ENCODE measurements at places on chromosomes 6 and 20. TPM values are rescaled to one million over a fixed set of nuclear protein-coding genes. Genes with fewer than 3 reads are reported as not detected.

JPH2 gene
- not detected for total RNA-seq

DNA sequence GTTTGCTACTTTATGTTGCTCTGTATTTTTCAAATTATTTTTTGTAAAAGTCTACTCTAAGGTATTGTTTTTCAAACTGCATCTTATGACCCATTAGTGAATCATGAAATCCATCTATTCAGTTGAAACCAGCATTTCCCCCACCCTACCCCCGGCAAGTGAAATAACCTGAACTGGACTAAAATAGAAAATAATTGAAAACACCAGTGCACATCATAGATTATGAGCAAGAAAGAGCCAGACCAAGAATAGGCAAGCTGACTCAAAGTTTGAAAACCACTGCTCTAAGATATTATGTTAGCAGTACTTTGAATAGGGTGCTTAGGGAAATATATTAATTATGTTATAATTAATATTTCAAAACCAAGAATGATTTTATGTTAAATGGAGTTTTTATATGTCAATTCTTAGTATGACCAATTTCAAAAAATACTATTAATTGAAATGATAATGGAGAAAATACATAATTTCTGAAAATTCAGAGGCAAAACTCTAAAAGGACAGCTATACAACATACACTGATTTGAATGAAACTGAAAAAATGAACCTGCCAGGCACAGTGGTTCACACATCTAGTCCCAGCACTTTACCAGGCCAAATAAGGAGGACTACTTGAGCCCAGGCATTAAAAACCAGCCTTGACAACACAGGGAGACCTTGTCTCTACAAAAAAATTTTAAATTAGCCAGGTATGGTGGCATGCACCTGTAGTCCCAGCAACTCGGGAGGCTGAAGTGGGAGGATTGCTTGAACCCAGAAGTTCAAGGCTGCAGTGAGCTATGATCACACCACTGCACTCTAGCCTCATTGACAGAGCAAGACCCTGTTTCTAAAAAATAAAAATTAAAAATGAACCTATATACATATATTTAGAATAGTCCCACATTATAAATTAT, 112.0 kb downstream of the CDK19 start:
- no peak for DNase-seq

- DNase-seq = no peak
Measured at GRCh38 chr6:89999154-89999553, 104.9 kb downstream of the GJA10 start.

DNA sequence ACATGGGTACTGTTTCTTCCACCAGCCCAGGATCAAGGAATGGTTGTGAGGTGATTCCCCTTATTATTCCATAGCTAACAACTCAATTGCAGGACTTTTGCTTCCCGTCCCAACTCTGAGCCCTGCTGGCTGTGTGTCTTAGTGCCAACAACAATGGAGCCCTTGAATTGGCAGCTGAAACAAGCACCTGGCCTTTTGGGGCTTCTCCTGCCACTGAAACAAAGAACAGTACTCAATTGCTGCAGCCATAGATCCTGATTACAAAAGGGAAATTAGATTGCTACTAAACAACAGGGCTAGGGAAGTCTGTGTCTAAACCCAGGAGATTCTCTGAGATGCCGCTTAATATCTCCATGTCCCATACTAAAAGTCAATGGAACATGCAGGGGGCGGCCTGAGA, 61.3 kb upstream of the CARMIL1 start:
- no peak for DNase-seq

GRCh38 chr20:62860391-62860923, 1.2 kb downstream of the TCFL5 start:
- no peak for DNase-seq

DNA sequence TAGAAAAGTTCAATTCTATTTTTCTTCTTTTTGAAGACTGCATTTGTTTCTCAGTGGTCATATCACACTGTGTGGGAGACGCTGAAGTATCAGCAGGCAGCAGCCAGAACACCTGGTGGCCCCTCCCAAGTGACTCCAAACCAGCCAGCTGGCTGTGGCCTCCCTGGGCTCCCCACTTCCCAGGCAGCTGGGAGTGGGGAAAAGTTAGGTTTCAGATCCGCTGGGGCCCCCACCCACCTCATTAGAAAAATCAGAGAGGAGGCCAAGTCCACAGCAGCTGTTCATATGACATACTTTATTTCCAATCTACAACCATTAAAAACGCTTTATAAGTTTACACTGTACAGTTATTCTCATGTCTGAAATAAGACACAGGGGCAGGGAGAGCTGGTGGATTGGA, 3.6 kb upstream of the DSN1 start:
- no peak for DNase-seq

- no peak for DNase-seq
Measured at GRCh38 chr6:129903082-129903481, 42.0 kb upstream of the TMEM244 start.

GRCh38 chr20:56974499-56975250, 291.8 kb downstream of the BMP7 start:
- DNase-seq = no peak

- DNase-seq = no peak
Measured at GRCh38 chr6:38404900-38405556, 234.7 kb downstream of the BTBD9 start.

ABHD12 gene
- total RNA-seq = 22.3 TPM

BEND6 gene
- total RNA-seq = not detected

GRCh38 chr6:25169961-25170360, 109.2 kb upstream of the CARMIL1 start:
- DNase-seq = no peak

SLC17A3 gene
- not detected for total RNA-seq

- DNase-seq = no peak
Measured at GRCh38 chr6:20432692-20433091, 31.0 kb downstream of the E2F3 start.

DNA sequence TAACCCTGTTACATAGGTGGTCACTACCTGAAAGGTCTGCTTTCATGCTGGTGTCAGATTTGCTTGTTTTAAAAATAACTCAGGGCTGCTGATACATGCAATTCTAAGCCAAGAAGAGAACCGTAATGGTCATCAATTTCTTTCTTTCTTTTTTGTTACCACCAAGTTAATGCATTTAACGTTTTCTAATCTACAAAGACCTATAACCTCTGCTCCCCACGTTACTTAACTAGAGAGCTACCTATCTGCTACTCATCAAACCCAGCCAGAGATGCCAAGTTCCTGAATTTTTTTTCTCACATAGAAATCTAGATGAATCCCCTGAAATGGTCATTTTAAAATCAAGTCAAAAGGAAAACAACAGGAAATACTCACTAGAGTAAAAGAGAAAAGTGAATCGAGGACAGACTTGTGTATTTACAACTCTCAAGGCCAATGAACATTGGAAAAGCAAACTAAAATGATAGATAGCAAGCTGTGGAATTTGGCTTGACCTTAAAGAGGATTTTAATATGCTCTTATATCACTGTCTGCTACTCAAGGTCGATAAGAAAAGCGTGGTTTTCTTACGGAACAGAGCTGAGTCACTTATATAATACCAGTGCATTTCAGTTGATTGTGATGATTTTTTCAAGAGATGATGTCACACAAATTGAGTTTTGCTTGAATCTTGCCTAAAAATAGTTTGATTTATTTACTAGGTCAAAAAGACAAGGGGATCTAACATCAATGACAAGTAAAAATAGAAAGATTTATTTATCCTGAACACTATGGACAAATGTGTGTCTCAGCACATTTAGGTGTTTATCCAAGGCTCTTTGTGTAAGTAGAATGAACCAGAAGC, 67.9 kb downstream of the SGK1 start:
- no peak for DNase-seq

DNA sequence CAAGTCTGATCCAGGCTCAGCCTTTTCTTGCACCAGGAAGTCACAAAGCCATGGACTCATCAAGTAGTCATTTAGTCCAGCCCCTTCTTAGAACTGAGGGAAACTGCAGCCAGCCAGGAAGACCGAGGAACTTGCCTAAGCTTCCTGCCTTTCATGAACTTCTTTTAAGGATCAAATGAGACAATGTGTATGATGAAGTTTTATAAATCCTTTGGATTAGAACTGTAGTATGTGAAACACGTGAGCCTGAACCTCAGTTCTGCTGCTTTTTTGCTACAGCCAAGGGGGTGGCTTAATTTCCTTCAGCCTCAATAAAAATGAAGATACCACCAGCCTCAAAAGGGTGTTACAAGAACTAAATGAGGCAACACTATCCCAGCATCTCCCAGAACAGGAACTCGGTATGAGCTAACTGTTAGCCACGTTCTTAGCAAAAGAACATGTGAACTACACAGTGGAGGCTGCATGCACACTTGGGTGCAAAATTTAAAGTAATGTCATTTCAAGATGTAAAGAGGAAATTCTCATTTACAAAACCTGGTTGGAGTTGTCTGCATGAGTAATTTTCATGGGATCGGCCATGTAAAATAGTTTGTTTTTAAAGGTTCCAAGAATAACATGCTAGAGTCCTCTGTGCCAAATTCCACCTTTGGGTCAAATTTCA, 76.0 kb upstream of the TBC1D7 start:
- DNase-seq = no peak

DNA sequence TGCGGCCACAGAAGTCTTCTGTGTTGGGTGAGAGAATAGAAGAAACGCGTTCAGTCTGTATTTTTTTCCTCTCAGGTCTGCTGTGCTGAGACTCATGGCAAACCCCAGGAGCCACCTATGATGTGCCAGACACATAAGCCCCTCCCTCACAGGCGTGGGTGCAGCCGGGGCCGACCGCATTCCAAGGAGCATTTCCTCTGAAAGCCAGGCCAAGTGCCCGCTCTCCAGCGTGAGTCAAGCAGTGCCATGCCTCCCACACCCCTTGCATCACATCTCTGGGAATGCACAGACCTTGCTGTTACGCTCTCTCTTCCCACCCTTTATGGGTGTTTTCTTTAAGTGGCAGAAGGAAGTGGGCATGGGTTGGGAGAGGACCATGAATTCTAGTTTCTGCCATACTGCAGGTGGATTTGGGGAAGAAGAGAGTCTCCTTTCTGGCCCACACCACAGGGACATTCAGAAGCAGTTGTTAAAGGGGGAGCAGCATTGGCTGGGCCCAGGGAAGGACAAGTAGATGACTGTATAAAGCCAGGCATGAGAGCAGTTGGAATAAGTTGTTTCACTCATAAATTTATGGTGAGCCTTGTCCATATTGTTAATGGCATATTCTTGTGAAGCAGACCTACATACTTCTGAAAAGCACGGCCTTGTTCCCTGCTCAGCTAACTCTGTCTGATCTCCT, 37.1 kb upstream of the TFAP2A start:
- no peak for DNase-seq

GRCh38 chr20:57076951-57077350, 189.5 kb downstream of the BMP7 start:
- no peak for DNase-seq

ULBP1 gene
- total RNA-seq = 1.3 TPM

GRCh38 chr6:52877168-52877567, 32.3 kb downstream of the GSTA3 start:
- no peak for DNase-seq

RPP40 gene
- total RNA-seq = 27.2 TPM

PRKN gene
- total RNA-seq = not detected

All from activated T-cell treated with anti-CD3 and anti-CD28 coated beads, Interleukin-2, amount 50 U/mL, for 4 hours (primary cell).